NCI-H2081 (cell line): ENCODE measurements at places on chromosomes 3 and 15.
A peak's percentile ranks its signal among the peaks of the same experiment; 100 is the strongest.

GRCh38 chr3:13235897-13236296 lies 162.7 kb upstream of the IQSEC1 start:
- DNase-seq = no peak

DNA sequence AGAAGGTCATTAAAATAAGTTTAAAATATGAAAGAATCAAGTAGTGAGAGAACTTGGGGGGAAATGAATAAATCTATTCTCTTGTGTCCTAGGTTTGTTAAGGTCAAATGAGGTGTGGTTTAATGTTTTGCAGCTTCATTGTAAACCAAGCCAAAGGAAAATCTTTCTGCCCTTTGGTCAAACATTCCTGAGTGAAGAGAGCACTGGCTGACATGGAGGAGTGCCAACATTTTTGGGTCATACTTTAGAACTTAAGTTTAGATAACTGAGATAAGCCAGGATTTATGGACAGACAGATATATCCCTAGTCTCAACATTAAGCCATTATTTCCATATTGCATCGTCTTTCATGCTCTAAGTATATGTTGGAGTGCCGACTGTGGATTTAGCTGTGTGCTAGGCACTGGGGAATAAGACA lies 66.4 kb downstream of the PTPRG start:
- DNase-seq = no peak

- DNase-seq = no peak
These were observed 80.2 kb downstream of the ARNT2 start for GRCh38 chr15:80484333-80484864.

GRCh38 chr3:31960793-31961431 lies 20.1 kb downstream of the OSBPL10 start:
- DNase-seq = no peak

DNA sequence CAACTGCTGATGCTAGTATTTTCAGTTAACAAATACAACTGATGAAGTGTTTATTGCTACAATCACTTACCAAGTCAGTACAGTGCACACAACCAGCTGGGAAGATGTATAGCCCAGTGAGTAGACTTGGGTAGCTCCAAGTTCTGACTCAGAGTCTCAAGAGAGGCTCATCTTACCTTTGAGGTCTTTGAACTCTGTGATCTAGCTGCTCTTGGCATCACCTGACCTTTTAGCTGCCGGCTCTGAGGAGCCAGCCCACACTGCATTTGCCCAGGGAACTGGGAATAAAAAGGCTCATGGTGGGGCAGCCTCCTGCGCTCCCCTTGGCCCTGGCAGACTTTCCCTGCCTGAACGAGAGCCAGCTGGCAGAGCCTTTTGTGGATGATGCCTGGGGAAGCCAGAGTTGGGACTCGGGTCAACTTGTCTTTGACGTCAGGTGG lies 82.6 kb downstream of the CEMIP start:
- DNase-seq = no peak

DNA sequence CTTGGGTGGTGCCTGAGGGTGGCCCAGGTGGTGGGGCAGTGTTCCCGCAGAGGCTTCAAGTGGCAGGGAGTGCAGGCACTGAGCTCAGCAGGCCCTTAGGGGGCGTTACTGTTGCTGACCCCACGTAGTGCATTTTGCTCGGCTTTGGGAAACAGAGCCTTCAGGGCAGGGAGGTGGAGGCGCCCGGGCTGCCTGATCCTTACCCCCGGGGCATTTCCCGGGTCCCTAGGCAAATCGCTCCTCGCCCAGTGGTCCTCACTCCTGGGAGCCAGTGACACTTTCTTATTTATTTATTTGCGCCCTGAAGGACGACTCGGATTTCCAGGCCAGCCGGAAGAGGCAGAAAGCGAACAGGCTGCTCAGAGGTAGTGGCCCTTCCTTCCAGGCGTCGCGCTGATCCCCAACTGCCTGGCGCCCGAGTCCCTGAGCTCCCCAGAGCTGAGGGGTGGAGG lies 10.1 kb upstream of the FOXB1 start:
- DNase-seq = no peak

GRCh38 chr3:64445109-64445943 lies 220.1 kb upstream of the PRICKLE2 start:
- peak; percentile 66 for DNase-seq

GRCh38 chr3:113293348-113293747 lies 82.0 kb downstream of the BOC start:
- no peak for DNase-seq

GRCh38 chr3:122977746-122978466 lies 49.7 kb downstream of the SEMA5B start:
- DNase-seq = no peak

DNA sequence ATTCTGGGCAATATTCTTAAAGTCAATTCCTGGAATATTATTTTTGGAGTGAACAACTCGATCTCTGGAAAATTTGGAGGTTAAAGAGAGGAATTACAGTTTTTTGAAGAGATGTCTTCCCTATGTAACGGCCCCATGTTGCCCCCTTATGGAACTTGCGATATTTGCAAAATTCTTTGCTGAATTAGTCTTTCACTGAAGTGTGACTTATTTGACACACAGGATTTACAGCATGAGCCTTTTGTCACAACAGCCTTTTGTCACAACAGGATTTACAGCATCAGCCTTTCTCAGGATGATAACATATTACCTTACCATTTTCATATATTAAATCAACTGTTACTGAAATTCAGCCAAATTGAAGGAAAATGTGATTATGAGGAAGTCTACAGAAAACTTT lies 37.8 kb upstream of the SPTSSB start:
- DNase-seq = peak; percentile 64

DNA sequence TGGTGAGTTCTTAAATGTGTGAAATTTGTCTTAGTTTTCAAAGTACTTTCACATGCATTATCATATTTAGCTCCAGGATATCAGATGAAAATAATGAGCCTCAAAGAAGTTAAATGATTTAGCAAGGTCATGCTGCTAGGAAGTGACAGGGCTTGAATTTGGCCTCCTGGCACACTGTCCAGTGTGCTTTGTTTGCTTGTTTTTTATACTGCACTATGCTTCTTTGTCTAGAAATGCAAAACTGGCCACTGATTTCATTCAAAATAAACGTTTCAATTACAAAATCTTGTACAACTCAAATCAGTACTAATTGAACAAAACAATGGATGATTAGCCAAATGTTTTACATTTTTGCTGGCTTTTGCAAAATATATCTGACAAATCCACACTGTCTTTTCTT lies 583.3 kb upstream of the CBLB start:
- DNase-seq = no peak

- no peak for DNase-seq
These were observed 311.5 kb downstream of the NLGN1 start for GRCh38 chr3:173709026-173709425.

GRCh38 chr3:5321666-5322340 lies 134.3 kb downstream of the EDEM1 start:
- DNase-seq = no peak

GRCh38 chr3:85533586-85533985 lies 574.8 kb downstream of the CADM2 start:
- DNase-seq = no peak

- no peak for DNase-seq
These were observed 59.4 kb upstream of the TRPM1 start for GRCh38 chr15:31160740-31161495.

DNA sequence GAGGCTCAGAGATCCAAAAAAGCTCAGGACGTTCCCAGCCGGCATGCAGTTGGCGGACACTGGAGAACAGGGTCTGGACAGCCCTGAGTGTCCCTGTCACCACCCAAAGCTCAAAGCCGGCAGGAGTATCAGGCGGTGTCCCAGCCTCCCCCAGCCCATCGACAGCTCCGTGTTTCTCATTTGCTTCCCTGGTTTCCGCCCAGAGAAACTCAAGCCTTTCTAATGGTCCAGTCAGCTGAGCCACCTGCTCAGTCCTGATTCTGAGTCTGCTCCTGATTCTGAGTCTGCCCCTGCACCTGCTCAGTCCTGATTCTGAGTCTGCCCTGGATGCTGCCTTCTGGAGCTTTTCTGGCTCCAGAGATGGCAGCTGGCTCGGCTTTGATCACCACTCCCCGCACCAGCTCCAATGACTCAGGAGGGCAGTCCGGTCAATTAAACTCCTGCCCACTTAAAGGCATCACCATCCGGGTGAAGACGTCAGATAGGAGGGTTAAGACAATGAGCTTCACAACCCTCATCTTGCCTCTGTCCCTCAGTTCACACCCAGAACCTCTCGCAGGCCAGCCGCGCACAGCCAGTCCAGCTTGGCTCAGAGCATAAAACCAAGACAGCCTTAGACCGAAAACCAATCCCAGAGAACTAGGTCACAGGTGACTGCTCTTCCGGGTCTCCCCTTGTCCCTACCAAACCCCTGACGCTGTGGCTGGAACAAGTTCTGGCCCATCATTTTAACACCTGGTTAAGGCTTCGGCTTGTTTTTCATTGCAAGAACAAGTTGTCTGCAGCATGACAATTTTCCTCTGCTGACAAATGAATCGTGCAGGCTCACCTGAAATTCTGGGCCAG lies 6.8 kb downstream of the PCSK6 start:
- no peak for DNase-seq

GRCh38 chr15:51186891-51187290 lies 92.2 kb upstream of the TNFAIP8L3 start:
- DNase-seq = no peak

DNA sequence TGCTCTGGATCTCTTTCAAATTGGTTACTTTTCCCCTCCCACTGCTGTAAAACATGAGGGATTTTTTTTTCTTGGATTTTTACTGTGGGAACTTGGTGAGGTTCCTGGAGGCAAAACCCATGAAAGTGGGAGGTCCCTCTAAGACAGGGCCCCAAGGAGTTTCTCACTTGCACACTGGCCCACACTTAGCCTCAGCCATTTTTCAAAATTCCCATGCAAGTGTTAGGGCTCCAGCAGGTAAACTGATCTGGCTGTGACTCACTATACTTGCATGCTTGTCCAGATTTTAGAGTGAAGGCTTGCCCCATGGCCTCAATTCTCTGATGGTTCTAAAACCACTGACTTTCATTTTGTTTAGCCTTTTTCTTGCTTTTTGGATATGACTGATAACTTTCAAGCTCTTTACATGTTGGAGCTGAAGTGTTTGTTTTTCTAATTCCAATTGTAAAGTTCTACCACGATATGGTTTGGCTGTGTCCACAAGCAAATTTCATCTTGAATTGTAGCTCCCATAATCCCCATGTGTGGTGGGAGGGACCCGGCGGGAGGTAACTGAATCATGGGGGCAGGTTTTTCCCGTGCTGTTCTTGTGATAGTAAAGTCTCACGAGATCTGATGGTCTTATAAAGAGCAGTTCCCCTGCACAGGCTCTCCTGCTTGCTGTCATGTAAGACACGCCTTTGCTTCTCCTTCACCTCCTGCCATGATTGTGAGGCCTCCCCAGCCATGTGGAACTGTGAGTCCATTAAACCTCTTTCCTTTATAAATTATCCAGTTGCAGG lies 37.7 kb downstream of the MCCC1 start:
- no peak for DNase-seq

DNA sequence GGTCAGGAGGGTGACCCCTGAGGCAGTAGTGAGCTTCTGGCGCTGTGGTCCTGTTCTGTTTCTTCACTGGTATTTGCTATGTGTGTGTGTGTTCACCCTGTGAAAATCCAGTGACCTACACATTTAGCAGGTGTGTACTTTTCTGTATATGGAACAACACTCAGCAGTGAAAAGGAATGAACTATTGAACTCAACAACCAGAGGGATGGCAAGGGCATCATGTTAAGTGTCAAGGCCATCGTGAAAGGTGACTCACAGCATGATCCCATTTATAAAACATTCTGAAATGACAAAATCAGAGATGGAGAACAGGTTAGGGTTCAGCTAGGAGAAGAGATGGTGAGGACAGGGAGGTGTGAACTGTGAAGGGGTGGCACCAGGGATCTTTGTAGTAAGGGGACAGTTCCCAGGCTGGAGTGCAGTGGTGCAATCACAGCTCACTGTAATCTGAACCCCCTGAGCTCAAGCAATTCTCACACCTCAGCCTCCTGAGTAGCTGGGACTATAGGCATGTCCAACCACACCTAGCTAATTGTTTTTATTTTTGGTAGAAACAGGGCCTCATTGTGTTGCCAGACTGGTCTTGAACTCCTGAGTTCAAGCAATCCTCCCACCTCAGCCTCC lies 10.0 kb upstream of the RAB43 start:
- no peak for DNase-seq

DNA sequence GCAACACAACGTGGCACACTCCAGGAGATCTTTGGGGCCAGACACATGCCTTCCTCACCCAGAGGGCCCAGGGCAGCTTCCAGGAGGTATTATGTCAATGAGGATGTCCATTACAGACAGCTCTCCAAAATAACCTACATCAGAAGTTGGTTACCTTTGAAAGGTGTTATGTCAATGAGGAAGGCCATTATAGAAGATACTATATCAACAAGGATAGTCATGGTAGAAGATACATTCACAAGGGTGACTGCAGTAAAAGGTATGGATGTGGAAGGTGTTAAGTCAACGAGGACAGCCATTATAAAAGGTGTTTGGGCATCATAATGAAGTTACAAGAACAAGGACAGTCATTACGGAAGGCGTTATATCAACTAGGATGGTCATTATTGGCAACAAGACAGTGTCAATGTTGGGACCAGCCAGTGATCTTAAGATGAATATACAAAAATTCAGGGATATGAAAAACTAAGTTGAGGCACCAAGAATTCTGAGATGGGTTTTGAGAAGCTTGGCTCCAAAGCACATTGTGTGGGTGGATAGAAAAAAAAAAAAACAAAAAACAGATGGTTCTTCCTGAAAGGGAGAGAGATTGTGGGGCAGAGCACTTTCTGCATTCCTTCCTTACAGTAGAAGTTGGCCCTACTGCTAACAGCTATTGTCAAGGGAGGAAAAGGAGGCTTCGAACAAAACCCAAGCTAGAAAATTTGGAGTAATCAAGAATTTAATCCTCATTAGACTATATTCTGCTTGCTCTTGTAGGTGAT lies 11.2 kb downstream of the CDCP1 start:
- no peak for DNase-seq

- no peak for DNase-seq
These were observed 185.3 kb upstream of the UBE2E2 start for GRCh38 chr3:23017801-23018200.

GRCh38 chr3:30193625-30194044 lies 412.8 kb upstream of the TGFBR2 start:
- no peak for DNase-seq

GRCh38 chr3:175212896-175213295 lies 353.8 kb downstream of the NAALADL2 start:
- DNase-seq = no peak
